ENCODE measurements at places on chromosomes 1 and 21. TPM values are rescaled to one million over a fixed set of nuclear protein-coding genes. Genes with fewer than 3 reads are reported as not detected.
A peak's percentile ranks its signal among the peaks of the same experiment; 100 is the strongest.

GRCh38 chr1:183711165-183711682 is 58.1 kb upstream of the APOBEC4 start:
- DNase-seq: no peak

GRCh38 chr1:204002614-204003013 is 70.3 kb upstream of the SOX13 start:
- no peak for DNase-seq

DNA sequence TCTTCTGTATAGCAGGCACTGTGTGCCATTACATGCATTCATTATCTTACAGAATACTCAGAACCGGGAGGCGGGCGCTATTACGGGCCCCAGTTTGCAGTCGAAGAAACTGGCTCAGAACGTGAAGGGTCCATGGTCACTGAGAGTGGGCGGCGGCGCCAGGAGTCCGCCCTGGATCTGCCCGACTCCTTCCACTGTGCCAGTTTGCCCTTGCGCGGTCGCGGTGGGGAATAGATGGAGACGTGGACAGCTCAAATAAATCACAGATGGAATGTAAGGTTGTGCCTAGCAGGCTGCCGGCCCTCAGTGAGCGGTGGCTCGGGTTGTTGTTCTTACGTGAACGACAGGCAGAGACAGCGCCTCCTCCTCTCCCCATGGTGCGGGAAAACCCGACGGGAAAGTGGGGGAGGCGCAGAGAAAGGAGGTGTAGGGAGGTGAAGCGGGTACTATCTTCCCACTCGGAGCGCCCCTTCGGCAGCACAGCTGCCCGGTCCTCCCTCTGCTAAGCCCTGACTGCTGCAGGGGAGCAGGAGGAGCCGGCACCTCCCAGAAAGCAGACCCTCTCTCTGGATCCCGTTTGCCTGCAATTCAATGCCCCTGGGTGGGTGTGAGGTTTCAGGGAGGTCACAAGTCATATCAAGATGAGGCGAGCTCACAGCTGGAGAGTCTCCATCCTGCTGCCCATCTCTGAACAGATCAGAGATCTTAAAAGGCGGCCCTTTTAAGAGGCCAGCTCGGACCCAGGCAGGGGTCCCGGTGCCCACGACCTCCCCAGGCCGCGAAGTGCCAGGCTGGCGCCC is 1.1 kb downstream of the COL9A2 start:
- DNase-seq: no peak

GRCh38 chr1:207981976-207982375 is 71.1 kb upstream of the CD34 start:
- no peak for DNase-seq

GRCh38 chr1:167486090-167486824 is 32.1 kb downstream of the CD247 start:
- peak; percentile 18 for DNase-seq

DNA sequence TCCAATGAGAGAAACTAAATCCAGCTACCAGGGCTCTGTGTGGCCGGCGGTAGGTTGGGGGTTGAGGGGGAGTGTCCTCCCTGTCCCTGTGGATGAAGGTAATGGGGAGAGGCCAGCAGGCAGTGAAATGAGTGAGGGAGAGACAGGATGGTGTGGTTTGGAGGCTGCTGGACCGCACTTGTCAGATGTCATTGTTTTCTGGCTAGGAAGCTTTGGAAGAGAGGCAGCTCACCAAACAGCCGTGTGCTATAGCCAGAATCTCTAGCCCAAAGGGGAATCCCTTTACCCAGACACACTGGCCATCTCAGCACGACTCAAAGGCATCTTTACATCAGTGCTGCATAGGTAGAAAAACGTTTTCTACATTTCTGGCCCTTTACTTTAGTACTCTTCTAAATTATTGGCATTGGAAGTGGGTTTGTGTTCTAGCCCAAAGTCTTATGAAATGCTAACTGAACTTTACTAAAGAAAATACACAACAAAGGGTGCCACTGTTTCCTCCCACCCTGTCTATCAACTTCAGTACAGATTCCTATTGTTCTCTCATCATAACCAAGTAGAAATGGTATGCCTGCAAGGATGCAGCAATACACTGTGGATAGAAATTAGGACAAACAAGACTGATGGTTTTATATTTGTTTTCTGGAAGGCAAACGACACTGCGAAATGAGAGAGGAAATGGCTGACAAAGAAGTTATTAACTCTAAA is 95.9 kb upstream of the COA6 start:
- no peak for DNase-seq

- no peak for DNase-seq
These were observed 133.7 kb downstream of the FCRL5 start for GRCh38 chr1:157418659-157419058.

GRCh38 chr1:201702936-201703335 is 126.0 kb upstream of the IPO9 start:
- DNase-seq: no peak

DNA sequence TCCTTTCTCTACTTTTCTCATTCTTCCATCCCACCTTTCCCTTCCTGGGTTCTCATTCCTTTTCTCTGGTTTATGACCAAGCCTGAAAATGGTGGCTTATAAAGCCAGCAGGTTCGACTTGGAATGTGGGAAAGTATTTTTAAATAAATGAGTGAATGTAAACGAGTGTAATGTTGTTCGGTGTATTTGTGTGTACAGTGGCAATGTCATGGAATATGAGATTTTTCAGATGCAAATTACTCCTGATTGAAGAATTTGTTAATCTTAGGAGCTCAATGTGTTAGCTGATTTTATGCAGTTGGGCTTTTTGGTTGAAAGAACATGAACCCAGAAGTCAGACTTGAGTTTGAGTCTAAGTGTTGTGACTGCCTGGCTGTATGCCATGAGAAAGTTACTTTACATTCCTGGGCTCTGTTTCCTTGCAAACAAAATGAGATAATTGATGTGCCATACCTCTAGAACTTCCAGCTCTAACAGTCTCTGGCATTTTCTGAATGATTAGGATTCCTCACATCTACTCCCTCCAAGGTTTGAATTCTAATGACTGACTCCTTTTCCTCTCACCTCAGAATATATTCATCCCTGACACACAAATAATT is 6.6 kb downstream of the SGIP1 start:
- no peak for DNase-seq

DNA sequence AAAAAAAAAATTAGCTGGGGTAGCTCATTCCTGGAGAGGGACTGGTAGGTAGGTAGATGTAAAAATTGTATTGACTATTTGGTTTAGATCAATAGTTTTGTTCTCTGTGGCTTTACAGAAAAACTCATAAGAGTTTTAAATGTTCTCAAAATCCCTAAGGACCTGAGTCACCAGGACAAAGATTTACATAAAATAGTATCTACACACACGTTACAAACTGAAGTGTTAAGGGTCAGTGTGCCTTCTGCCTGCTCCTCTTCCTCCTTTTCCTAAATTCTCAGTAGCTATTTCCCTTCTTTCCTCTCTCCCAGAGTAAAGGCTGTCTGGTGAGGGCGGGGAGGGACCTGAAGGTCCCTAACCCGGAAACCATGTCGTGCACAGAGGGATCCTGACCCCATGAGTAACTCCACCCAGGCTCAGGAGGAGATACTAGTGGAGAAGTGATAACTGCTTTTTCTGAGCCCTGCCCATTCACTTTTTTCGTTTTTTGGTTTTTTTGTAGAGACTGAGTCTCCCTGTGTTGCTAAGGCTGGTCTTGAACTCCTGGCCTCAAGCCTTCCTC is 8.1 kb downstream of the PLEKHM2 start:
- no peak for DNase-seq

GRCh38 chr1:91511386-91511785 is 10.7 kb downstream of the CDC7 start:
- no peak for DNase-seq

DNA sequence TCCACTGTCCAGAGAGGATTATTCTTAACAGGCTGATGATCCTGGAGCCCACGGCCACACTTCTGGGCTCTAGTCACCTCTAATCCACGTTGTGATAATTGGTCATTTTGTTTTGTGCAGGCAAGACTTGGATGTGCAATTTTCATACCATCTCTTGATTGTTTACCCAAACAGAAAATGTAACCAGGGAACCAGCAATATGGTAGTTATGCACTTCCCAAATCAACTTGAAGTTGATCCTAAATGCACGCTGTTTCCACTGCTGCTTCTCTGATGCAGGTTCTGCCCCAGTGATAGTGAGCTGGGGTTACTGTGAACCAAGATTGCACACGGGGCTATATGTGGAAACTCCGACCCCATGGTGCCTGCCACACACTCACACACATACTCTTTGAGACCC is 14.7 kb upstream of the KCNJ15 start:
- DNase-seq: no peak

DNA sequence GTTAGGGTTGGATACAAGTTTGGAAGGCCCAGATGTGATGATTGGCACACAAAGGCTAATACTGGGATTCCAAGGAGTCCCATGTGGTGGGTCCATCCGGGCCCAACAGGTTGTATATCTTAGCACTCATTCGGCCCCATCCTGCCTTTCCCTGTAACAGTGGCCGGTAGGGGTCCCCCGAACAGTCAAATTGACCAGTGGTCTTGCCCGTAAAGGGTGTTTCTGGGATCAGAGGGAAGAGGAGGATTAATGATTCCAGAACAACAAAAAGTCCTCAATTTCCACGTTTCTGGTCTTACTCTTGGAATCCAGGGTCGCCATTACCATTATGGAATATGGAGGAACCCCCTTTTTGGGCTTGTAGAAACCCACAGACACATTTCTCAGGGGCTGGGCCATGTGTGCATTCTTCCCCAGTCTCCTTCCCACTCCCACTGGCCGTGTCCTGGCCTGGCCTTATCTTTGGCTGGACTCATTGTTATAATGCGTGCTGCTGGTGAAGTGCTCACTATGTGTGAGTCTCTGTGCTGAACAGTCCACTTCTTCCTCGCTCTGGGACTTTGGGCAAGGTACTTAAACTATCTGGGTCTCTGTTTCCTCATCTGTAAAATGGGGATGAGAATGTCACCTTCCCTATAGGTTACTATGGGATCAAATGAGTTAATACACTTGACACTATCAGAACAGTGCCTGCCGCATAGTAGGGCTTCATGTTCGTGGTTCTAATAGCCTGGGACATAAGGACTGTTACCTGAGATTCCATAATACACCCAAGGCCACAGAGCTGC is 161.8 kb downstream of the DYRK1A start:
- no peak for DNase-seq

DNA sequence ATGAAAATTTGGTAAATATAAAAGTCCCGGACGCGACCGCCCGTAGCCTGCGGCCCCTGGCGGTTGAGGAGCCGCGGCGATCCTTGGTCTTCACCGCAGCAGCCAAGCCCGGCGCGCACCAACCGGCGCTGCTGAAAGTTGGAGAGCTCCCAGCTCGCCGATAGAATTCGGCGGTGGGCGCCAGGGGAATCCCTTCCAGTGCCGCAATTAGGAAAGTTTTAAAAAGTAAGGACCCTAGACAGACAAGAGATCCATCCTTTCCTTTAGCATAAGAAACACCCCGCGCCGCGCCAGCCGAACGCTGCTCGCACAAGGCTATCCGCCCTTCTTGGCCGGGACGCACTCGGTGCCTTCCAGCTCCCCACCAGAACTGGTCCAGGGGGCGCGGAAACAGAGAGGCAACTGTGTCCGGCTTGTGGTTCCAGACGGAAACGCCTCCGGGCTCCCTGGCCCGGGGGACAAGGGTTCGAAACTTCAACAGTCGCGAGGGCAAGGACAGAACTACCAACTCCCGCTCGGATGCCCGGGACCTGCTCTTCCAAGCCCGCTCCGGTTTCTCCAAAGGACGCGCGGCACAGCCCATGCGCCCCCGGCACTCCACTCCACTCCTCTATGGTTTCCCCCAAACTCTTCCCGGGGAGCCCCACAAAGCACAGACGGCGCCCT is 1.7 kb downstream of the FAM78B start:
- DNase-seq: peak; percentile 54

RUNX3 gene
- total RNA-seq: 0.26 TPM

DRAM2 gene
- 27.0 TPM for total RNA-seq

PTPRC gene
- 5.9 TPM for total RNA-seq

OLFML3 gene
- total RNA-seq: 11.8 TPM

FCRLB gene
- total RNA-seq: 0.30 TPM

NOS1AP gene
- 1.7 TPM for total RNA-seq

FTCD gene
- total RNA-seq: 0.93 TPM

Data from heart right ventricle (tissue), 16 donors.